ENCODE measurements at places on chromosomes 4 and X.
A peak's percentile ranks its signal among the peaks of the same experiment; 100 is the strongest.

GRCh38 chr4:159455675-159456237, 352.9 kb downstream of the RAPGEF2 start:
- DNase-seq = peak; percentile 50

- DNase-seq = no peak
Measured at GRCh38 chr4:127335073-127335620, 297.6 kb upstream of the INTU start.

DNA sequence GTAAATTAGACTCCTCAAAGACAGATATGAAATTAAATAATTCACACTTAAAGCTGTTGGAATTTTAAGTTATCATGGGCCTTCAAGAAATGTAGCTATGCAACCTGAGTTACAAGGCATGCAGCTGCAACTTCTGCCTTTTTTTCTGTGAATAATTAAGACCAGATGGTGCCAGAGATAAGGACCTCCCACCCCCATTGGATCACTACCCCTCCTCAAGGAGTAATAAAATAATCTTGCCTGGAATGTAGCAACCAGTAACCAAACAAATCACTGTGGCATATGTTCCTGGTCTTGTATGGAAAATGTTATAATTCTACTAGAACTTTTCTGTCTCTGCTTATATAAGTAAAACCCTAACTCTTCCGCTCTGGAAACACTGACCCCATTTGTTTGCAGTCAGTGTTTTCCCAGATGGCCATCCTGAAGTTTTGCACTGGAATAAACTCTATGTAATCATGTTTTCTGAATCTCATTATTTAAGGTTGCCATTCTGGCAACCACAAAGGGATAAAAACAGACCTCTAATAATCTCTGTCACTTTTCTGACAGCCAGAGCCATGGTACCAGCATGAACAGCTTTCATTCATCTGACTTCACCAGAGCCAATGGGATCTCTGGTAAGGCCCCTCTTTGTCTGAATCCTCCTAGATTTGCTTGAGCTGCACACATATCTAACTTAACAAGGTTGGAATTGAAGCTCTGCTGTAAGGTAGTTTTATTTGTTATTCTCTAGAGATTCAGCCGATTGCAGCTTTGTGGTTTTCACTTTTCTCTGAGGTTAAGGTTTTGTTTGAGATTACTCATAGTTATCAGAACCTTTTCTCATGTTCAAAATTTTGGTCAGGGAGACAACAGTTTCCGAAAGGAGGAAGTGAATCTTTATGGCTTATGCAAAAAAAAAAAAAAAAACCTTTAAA, 274.6 kb downstream of the NAF1 start:
- DNase-seq = no peak

DNA sequence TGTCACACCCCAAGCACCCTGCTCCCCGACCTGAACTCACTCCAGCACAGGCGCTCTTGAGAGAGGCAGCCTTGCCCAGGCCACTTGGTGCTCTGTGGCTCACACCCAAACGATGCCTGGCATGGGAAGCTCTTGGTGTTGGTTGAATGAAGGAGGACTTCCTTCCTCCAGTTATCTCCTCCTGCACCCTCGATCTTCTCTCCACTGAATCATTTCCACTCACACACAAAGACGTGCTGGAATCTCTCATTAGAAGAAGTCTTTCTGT, 90.5 kb upstream of the TRIM2 start:
- no peak for DNase-seq

- peak; percentile 56 for DNase-seq
Measured at GRCh38 chr4:173413036-173413435, 14.1 kb upstream of the SCRG1 start.

- DNase-seq = peak; percentile 67
Measured at GRCh38 chr4:1356181-1356998, 9.4 kb downstream of the UVSSA start.

- no peak for DNase-seq
Measured at GRCh38 chrX:153832728-153833127, 2.4 kb upstream of the PDZD4 start.

- DNase-seq = peak; percentile 45
Measured at GRCh38 chr4:54709400-54709799, 51.6 kb downstream of the KIT start.

DNA sequence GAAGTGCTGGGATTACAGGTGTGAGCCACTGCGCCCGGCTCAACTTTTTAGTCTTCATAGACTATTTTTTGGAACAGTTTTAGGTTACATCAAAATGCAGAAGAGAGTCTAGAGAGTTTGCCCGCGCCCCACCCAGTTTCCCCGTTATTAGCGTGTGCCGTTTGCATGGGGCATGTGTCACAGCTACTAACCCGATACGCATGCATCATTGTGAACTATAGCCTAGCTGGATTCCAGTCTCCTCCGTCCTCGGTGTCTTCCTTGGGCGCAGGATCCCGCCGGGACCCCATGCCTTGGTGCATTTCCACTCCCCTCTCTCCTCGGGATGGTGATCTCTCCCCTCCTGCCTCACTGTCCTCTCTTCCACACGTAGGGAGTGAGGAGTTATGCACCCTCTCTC, 85.5 kb upstream of the ADRA2C start:
- no peak for DNase-seq
